ENCODE measurements at places on chromosomes 6 and 20. TPM values are rescaled to one million over a fixed set of nuclear protein-coding genes. Genes with fewer than 3 reads are reported as not detected.

The GLP1R gene
- 0.60 TPM for polyA plus RNA-seq

The ANKS1A gene
- polyA plus RNA-seq: 39.2 TPM

The CGA gene
- not detected for polyA plus RNA-seq

The DAAM2 gene
- polyA plus RNA-seq: 71.8 TPM

The ISM1 gene
- polyA plus RNA-seq: 4.5 TPM

The CAP2 gene
- 13.4 TPM for polyA plus RNA-seq

DNA sequence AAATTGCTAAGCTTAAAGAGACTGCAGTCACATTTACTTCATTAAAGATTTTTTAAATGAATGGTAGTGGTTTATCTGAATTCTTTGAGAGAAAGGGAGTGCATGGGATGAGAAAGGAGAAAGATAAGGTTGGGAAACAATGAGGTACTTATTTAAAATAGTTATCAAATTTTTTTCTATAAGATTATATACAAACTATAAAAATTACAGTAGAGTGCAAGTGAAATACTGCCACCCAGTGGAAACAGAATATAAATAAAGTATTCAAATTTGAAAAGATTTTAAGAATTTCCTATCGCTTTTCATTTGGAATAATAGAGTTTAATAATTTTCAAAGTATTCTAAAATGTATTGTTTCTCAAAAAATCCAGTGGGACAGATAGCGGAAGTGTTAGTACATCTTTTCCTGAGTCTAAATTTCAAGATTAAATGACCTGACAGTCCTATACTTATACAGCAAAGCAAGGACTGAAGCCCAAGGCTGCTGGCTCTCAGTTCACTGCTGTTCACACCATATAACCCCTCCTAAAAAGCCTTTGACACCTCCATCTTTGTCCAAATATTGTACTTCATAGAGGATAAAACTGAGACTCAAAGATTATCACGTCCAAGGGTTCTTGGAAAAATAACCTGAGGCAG is 31.1 kb downstream of the EPM2A start:
- DNase-seq: no peak

GRCh38 chr6:73556836-73557235 is 36.0 kb upstream of the EEF1A1 start:
- no peak for DNase-seq

DNA sequence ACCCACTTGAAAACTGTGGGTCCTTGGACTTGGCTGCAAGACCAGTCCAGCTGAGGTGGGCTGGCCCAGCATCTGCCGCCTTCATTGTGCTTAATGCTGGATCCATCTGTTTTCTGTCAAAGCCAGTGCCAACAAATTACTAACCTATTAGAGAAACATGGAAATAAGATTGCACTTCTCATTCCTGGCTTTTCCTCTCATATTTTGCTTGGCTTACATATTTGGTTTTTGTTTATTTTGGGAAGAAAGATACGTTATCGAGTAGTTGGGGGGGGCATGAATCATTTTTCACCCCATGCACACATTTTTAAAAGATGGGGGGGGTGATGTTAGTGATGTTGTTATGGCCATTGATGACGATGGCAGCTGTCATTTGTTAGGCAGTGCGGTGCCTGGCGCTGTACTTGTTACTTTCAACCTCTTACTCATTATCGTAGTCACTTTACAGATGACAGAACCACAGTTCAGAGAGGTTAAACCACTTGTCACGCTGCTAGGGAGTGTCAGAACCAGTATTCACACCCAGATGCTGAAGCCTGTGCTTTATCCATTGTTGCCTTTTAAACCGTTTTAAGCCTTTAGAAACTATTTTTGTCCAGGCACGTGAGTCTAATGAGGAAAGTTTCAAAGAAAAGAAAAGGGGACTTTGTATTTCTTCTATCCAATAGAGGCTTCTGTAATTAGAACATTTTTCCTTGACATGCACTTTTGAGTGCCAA is 180.0 kb downstream of the TMEM242 start:
- DNase-seq: no peak

DNA sequence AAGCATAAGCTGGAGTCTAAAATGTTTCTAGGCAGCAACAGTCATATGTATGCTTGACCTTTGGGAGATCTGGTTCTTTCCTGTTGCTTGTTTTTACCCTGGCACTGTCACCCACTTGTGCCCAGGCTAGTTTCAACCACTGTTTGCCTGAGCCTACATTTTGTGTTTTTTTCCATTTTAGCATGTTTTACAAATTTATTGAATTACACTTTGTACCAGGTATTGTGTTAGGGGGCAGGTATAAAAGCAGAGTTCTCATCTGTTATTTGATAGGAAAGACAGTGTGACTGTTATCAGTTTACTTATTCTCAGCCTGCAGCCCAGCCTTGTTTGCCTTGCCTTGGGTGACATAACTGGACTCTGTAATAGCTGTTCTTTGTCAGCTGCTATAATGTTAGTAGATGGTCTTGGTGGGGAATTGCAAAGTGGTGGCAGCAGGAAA is 147.0 kb downstream of the CDKAL1 start:
- no peak for DNase-seq

- no peak for DNase-seq
These were observed 210.3 kb downstream of the EPM2A start for GRCh38 chr6:145525038-145525437.

GRCh38 chr6:9057937-9058336 is 622.6 kb upstream of the SLC35B3 start:
- DNase-seq: no peak

- DNase-seq: no peak
These were observed 203.8 kb downstream of the ARID1B start for GRCh38 chr6:156980948-156981347.

GRCh38 chr6:11035616-11036350 is 8.3 kb downstream of the ELOVL2 start:
- no peak for DNase-seq

DNA sequence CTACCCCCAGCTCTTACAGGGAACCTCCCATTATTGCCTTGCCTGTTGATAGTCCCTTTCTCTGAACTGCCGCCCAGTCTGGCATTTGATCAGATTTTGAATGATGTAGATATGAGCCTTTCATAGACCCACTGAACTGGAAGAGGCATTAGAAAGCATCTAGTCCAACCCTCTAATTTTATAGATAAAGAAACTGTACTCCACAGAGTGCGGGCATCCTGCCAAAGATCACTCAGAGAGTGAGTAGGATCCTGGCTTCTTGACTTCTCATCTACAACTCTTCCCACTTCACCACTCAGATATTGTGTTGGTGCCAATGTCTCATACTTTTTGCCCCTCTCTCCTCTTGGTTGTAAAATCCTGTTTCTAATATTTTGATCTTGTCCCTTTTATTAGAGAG is 179.2 kb upstream of the BMP2 start:
- no peak for DNase-seq

GRCh38 chr6:10610289-10610688 is 84.1 kb downstream of the C6orf52 start:
- DNase-seq: no peak

DNA sequence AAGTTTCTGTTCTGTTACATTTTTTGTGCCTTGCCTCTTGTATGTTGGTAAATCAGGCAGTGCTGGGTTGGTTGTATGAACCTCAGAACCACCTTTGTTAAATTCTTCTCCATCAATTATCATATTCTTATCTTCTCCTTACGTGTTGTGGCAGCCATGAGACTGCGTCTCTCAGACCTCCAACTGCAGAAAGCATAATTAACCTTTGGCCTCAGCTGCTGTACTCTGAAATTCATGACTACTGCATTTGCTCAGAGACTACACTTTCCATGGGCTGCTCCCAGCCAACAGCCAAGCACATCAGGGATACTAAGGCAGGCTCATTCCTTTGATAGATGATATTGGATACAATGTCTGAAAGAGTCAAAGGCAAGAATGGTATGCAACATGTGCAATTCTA is 15.1 kb upstream of the SNX3 start:
- no peak for DNase-seq

DNA sequence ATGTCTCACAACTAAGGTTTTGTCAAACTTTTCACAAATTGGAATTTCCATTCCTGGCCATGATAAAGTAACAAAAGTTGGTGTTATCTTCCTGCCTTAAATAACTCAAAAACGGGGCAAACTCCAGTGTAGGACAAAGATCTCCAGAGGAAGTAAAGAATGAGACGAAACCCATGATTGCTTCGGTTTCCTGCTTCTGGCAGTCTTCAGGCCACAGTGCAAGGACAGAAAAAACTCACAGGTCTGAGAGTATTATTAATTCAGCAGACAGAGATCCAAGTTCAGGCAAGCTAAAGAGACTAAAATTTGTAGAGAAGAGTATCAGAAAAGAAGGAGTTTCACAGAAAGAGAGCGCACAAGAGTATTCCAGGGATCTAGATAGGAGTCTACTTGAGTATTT is 64.8 kb upstream of the RCAN2 start:
- no peak for DNase-seq
